Activated CD4-positive, alpha-beta T cell treated with anti-CD3 and anti-CD28 coated beads, Interleukin-2, Interleukin-4, amounts not matched to agents 100 ng/mL and 50 ng/mL, durations not matched to agents 16 hours and 8 hours (primary cell): ENCODE measurements at places on chromosomes 7 and 10.

GRCh38 chr10:22854935-22855421 is 72.9 kb upstream of the ARMC3 start:
- no peak for DNase-seq

- DNase-seq: no peak
Measured at GRCh38 chr10:25047088-25047487, 30.7 kb downstream of the THNSL1 start.

- no peak for DNase-seq
Measured at GRCh38 chr10:129483430-129484010, 16.5 kb downstream of the MGMT start.

DNA sequence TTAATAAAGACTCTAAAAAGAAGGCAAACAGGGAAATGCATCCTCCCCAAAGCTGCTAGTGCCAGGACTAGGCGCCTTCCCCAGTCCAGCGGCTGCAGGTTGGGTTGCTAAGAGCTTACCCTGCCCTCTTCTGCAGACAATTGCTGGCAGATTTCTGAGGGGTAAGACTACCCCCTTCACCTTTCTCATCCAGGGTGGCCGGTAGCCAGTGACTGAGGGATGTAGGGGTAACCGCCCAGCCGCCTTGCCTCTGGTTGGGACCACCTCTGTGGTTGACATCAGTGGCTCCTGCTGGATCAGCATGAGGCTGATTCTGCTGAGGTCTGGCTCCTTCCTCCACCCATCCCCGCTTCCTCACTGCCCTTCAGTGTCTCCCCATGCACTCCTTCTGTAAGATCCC is 71.2 kb downstream of the ADCYAP1R1 start:
- DNase-seq: no peak

GRCh38 chr10:6918305-6918704 is 338.2 kb upstream of the PRKCQ start:
- peak; percentile 69 for DNase-seq

DNA sequence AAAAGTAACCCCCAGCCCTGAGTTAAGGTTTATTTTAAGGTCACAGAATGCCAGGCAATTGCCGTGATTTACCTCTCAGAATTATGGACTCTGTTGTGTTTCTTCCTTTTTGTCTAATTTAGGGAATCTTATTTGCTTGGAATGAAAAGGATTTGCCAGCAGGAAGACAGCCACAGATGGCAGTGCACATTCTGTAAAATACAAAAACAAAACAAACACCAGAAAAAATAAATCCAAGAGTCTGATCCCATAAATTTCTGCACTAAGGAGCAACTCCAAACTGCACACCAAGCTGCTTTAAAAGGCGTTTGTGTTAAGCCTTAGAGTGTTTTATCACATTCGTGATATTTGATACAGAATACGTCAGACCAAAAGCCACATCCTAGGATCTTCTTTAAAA is 199.0 kb upstream of the C7orf33 start:
- DNase-seq: no peak

GRCh38 chr7:114988755-114989375 is 67.0 kb downstream of the MDFIC start:
- no peak for DNase-seq

DNA sequence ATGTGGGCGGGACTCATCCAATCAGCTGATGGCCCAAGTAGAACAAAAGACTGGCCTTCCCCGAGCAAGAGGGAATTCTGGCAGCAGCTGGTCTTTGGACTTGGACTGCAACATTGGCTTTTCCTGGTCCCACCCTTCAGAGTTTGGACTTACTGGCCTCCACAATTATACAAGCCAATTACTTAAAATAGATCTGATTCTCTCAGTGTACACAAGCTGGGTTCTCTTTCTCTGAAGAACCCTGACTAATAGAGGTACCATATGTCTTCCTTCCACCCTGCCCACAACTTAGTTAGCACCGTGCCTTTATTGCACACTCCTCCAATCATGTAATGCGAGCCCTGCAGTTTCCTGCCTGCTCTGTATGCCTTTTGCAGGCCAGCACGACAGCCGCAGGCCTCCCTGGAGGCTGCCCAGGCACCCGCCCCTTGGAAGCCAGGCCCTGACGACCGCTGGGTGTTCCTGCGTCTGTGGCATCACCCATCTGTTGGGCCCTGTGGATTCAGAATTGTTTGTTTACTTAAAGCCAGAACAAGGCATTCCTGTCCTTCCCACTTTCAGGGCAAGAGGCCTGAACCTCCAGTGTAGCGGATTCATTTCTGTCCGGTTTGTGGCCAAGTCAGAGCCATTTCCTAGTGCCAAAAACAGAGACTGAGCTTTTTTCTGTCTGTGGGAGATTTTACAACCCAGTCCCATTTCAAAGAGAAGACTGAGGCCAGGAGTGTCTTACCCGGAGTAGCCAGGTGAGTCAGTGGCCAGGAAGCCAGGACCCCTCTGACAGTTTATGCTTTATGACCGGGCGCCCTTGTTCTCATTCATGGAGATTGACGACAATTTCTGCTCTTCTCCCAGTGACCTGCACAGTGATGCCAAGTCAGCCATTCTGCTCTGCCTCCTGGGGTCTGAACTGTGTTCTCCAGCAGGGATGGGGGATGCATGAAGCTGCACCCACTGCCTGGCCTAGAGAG is 968 bp upstream of the INMT start:
- DNase-seq: no peak

DNA sequence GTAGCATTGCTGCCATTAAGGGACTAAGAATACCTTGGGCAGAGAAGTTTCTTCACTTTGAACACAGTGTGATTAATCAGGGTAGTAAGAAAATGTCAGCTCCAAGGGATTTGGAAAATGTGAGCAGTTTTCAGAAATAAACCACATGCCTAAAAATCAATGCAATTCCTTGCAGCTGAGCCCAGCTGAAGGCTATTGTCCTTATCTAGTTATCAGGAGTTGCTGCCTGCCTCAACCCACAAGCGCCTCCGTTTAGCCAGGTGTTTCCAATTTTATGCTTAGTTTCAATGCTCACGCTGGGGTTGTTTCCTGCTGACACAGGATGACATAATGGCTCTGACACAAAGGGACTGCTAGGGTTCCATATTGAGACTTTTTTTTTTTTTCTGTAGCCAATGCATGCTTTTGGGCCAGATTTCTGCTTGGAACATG is 132.3 kb upstream of the ANK3 start:
- DNase-seq: peak; percentile 40

GRCh38 chr7:88140947-88141346 is 78.9 kb downstream of the SRI start:
- DNase-seq: no peak

GRCh38 chr10:31908157-31908556 is 20.5 kb downstream of the ARHGAP12 start:
- DNase-seq: no peak

DNA sequence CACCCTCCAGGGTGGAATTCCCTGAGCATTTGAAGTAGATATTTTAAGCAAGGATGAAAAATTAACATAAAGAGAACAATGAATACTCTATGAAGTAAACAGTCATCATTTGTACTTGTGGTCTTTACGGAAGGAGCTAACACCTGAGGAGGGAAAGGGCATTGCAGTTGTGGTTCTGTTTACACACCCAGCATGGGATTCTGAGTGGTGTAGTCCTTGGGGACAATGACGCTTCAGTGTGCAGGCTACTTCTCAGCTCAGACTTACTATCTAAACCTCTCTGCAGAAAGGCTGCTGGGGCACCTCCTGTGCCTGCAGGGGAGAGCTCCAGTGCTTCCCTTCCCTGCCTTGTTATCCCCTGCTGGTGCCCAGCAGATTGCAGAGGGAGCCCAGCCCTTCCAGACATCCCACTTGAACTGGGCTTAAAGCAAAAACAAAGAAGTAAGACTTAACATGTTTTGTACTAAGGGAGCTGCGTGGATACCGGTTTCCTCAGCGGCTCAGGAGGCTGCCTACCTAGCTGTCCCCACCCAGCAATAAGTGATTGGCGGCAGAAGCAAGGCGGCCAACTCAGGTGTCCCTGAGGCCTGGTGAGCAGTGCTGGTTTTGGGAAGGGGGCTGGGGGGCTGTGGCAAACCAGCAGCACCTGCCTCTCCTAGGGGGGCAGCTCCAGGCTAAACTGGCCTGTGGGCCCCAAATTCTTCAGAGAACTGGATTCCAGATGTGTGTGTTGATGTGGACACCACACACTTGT is 89.1 kb downstream of the CELF2 start:
- no peak for DNase-seq

GRCh38 chr10:99425204-99425603 is 5.2 kb downstream of the GOT1 start:
- DNase-seq: no peak

GRCh38 chr7:51543801-51544553 is 227.4 kb upstream of the COBL start:
- no peak for DNase-seq

DNA sequence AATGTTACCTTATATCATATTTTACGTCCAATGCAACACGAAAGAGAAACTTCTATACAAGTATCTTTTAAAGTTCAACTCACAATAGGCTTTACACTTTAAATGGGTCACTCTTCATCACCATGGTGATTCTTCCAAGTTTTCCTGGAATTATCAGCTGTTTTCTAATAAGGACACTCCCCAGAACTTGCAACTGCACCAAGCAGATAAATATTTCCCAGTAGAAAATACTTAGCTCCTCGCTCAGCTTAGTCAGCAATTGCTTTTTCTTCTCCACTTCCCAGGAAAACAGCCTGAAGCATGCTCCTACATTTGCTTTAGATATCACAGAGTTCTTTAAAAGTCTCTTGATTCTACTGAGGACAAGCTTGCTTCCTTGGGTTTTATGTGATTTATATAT is 25.7 kb upstream of the ADD3 start:
- no peak for DNase-seq

- no peak for DNase-seq
Measured at GRCh38 chr7:67678419-67678818, 681.8 kb downstream of the TYW1 start.

DNA sequence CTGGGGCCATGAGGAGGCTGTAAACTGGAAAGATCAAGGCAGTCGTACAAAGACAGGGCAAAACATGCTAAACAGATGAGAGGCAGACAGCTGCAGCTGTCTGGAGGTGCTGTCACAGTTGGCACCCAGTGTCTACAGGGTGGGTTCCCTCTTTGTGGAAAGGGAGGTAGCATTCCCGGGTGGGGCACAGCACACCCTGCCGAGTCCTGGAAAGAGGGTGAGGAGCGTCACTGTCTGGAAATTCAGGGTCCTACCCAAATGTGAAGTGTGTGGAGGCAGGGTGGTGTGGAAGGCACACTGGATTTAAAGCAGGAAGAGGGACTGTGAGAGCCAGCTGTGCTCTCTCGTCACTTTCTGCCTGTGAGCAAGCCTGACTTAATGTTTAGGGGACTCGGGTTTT is 356.2 kb downstream of the SDK1 start:
- DNase-seq: no peak

DNA sequence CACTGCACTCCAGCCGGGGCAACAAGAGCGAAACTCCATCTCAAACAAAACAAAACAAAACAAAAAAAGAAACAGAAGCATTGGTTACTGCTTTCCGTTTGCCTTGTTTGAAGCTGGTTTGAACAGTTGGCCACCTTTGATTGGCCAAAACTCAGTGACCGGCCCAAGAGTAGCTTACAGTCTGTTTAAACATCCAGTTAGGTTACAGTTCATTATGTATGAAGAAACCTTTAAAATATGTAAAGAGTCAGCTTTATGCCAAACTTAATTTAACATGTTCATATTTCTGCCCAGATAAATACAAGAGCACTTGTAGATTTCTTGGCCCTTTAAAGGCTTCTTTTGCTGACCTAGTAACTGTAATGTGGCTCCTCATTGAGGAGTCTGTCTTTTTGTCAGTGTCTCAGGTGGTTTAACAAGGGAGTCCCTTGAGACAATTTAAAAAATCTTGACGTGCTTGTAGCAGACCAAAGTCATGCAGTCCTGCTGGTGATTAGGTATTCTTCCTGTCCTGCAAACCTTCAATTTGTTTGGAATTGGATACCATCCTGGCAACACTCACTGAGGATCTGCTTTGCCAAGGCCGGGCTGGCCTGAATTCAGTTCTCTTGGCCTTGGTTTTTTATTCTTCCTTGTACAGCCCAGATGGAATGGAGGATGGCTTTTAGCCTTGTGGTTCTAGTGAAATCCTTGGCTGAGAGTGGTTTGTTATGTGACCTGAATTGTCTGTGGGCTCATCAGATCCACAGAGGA is 128.9 kb downstream of the PLXDC2 start:
- no peak for DNase-seq

DNA sequence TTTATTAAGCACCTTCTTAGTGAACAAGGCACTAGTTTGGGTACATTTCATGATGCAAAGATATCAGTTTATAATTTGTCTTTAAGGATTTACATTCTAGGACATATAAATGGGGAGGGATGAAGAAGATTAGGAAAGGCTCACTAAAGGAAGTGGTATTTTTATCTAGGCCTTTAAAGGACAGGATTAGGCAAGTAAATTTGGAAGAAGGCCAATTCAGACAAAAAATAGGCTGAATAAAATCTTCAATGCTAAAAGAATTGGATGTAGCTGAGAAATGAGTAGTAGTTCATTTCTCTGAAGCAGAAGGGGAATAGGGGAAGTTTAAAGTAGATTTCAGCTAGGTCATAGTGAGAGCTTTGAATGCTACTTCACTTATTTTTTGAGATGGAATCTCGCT is 4.8 kb upstream of the FAM24B start:
- no peak for DNase-seq

DNA sequence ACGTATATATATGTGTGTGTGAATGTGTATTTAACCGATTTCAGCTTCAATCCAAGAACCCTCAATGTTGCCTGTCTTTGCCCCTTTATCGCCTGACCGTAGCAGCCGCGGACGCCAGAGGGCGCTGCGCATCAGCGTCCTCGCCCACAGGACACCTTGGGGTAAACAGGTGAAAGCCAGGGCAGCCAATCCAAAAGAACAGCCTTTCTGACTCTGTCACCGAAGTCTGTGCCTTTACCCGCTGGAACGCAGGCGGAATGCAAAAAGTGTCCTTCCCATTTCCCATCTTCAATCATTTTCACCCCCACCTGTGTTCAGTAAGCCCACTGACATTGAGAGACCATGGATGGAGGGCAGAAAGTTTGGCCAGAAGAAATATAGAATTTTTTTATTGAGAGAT is 3.6 kb downstream of the NXPH1 start:
- DNase-seq: peak; percentile 61

DNA sequence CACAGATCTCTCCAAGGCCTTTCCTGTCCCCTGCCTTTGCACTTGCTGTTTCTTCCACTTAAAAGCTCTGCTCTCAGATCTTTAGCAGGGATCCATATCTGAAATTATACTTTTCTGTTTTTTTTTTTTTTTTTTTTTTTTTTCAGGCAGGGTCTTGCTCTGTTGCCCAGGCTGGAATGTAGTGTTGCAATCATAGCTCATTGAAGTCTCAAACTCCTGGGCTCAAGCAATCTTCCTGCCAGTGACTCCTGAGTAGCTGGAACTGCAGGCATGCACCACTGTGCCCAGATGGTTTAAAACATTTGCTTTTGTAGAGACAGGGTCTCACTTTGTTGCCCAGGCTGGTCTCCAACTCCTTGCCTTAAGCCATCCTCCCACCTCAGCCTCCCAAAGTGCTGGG is 5.0 kb upstream of the TSPAN15 start:
- no peak for DNase-seq

- DNase-seq: no peak
Measured at GRCh38 chr7:130513447-130513846, 21.6 kb downstream of the MEST start.
